ENCODE measurements at places on chromosomes 3 and 15.
A peak's percentile ranks its signal among the peaks of the same experiment; 100 is the strongest.

DNA sequence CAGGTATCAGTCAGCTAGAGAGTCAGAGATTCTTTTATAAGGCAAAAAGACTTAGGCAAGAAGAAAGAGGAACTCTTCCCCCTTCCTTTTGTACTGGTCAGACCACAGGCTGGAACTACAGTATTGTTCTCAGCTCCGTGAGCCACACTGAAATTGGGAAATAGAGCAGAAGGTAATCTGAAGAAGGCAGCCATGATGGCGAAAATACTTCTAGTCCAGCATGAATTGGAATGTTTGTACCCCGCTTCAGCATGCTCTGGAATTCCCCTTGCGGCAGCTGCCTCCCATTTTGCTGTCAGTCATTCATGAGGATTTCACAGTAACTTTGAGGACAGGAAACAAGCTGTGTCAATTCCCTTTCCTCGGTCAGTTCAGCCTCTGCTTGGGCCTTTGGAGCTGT, 96.2 kb downstream of the CORO2B start:
- peak; percentile 10 for DNase-seq

GRCh38 chr3:8987645-8988383, 24.5 kb upstream of the RAD18 start:
- DNase-seq = no peak

DNA sequence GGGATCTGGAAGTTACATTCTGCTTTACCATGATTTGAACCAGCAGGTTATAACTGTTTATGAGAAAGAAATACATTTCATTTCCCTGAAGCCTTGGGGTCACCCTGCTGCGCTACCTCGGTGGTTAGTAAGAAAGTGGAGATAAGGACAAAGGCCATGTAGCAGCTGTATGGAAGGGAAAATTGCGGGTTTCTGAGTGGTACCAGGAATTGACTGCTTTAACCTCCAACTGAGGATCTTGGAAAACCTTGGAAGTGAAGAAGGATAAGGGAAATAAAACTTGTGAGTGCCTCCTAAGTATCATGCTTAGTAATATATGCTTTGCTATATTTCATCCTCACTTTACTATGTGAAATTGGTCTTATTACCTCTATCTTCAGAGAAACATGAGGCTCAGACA, 76.1 kb upstream of the GAP43 start:
- no peak for DNase-seq

GRCh38 chr3:77267589-77267988, 227.7 kb downstream of the ROBO2 start:
- DNase-seq = no peak

- DNase-seq = no peak
Measured at GRCh38 chr3:99891610-99892285, 74.1 kb downstream of the CMSS1 start.

DNA sequence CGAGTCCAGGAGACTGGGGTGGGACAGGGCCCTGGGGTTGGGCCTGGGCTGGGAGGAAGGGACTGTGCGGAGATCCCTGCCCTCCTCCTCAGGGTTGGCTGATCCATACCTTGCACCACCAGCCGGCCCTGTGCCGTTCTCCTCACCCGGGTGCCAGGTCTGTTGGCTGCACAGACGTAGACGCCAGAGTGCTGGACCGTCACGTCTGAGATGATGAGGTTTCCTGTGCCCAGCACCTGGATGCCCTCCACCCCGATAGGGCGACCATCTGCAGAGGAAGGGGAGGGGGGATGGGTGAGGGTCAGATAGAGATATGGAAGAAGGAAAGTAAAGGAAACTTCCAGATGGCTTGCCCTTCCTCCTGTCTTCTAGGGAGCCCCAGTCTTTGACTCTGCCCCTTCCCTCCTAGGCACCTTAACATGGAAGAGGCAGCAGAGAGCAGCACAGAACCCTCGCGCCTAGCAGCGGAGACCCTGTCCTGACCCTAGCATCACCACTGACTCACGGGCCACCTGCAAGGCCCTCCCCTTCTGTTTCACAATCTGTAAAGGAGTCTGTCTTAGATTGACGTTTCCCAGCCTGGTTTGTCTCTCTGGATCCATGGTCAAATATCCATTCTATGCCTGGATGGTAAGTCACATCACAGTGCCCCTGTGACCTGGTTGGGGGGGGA, 28.8 kb downstream of the RNU5B-1 start:
- DNase-seq = no peak

DNA sequence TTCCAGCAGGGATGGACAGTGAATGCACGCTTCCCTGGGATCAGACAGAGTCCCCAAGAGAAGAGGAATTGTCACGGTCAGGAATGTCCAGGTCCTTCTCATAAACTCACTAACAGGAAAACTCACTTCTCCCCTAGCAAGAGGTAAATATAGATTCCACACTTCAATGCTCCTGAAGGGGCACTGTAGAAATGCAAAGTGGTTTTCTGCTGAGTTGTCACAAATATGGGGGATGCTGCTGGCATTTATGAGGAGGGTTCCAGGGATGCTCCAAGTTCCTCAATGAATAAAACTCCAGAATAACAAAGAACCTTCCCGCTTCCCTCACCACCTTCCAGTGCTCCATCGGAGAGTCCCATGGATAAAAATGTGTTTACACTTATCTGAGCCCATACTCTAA, 423.4 kb downstream of the MAGI1 start:
- no peak for DNase-seq

- no peak for DNase-seq
Measured at GRCh38 chr3:115548611-115549010, 74.7 kb upstream of the GAP43 start.

GRCh38 chr3:130671545-130672312, 74.9 kb downstream of the PIK3R4 start:
- peak; percentile 12 for DNase-seq

- DNase-seq = no peak
Measured at GRCh38 chr3:53051929-53052328, 6.1 kb upstream of the SFMBT1 start.

- DNase-seq = no peak
Measured at GRCh38 chr3:182891364-182891763, 89.0 kb downstream of the DCUN1D1 start.

DNA sequence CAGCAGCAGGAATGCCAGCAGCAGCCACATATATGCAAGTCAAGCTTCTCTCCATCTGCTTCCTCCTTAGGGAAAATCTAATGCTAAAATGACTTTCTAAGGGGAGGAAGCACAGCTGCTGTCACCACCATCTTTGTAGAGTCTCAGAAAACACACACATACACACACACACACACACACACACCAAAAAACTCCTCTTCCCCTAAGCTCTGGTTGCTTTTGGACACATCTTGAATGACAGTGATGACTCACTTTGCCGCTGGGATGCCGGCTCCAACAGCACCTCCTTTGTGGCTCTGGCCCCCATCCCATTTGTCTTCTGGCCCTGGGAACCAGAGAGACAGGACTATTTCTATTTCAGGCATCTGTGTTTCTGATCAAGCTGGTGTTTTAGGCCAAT, 124.8 kb upstream of the GOLIM4 start:
- DNase-seq = no peak

GRCh38 chr3:106182950-106183511, 314.2 kb upstream of the CBLB start:
- no peak for DNase-seq
